ENCODE measurements at places on chromosomes 6 and 20.

DNA sequence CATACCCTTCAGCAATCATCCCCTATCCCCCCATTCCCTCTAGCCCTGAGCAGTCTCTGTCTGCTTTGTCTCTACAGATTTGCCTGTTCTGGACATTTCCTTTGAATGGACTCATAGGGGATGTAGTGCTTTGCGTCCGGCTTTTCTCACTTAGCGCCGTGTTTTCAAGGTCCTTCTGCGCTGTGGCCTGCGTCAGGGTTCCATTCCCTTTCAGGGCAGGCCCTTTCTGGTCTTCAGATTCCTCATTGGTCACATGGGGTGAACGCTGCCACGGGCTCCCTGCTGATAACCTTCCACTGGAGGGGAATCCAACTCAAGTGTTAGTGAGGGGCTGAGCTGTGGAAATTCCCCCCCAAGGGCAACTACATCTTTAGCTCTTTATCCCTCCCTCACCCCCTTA, 36.4 kb upstream of the APCDD1L start:
- no peak for DNase-seq

DNA sequence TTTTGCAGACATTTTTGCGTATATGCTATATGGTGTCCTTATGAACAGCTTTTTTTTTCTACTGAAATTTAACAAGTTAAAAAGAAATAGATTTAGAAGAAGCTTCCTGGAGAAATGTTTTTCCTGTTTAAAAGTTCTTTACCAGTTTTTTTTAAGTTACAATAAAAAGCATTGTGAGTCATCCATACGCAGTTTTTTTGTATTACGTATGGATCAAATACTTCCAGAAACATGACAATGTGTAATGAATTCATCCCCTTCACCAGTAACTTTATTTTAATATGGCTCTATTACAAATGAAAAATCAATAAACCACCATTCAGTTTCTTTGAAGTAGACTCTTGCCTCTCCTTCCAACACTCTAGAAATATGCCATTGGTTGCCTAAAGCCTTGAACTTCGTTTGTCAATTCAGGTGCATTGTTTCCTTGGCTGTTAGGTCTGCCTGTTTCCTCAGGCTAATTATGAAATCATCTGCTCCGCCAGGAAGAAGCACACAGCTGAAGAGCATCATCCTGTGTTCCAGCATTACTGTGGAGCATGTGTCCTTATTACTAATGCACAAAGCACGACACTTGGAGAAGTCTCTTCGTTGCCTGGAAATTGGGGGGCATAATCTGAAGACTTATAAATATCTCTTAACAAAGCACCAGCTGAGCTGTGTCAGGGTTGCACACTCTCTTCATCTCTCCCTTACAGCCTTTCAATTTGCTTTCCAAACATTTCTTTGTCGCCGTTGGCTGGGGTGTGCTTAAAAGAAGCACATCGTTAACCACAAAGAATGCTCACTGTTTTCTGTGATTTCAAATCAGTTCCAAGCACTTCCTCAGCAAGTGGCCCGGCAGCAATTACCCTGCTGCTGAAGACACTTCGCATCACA, 9.6 kb downstream of the MOXD1 start:
- peak; percentile 77 for DNase-seq

DNA sequence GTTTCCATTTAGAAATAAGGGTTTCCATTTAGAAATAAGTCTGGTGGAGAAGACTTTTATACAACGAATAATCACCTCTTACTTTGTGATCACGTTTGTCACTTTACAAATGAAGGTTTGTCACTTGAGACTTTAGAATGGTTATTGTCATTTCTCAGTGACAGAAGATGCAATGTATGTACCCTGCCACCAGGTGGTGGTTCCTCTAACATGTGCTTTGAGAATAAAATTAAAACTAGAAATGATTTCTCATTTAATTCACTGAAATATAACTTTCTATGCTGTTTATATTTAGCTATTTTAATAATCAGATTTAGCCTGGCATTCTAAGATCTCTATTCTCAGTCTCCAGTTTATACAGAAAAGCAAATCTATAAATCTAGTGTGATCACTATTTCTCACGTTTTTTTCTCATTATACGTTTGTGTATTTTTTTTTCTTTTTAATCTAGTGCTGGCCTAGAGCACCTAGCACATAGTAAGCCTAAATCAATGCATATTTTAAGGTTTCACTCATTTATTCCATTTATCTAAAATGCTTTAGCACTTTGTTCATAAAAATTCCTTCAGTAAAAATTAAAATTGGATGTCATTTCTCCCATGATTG, 57.4 kb upstream of the TFAP2D start:
- peak; percentile 4 for DNase-seq

- DNase-seq, result no peak
These were observed 20.1 kb downstream of the PHACTR3 start for GRCh38 chr20:59624401-59624800.

DNA sequence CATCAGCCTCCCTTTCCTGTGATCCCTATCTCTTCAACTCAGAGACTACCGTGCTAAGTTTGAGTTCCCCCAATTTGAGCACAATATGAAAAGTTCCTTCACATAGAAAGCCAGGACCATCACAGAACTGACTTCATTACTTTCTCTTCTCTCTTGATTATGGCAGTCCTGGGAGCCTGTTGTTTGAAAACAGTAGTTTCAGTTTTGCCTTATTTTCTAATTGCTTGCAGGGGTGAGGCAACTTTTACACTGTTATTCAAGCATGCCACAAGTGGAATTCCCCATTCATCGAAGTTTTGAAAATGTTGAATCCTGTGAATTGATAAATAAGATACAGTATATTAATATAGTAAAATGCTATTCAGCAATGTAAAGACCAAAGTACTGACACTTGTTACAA, 569.7 kb upstream of the MARCKS start:
- DNase-seq, result no peak

GRCh38 chr6:161480421-161481155, 206.7 kb upstream of the AGPAT4 start:
- no peak for DNase-seq

- DNase-seq, result peak; percentile 94
These were observed 36.4 kb downstream of the MYLK4 start for GRCh38 chr6:2714111-2714895.

- no peak for DNase-seq
These were observed 37.5 kb downstream of the SNAI1 start for GRCh38 chr20:50020288-50020687.

GRCh38 chr20:8661229-8661952, 407.5 kb upstream of the PLCB4 start:
- DNase-seq, result no peak

- DNase-seq, result no peak
These were observed 80.8 kb downstream of the AIG1 start for GRCh38 chr6:143141442-143141841.

- no peak for DNase-seq
These were observed 1.6 kb upstream of the LY86 start for GRCh38 chr6:6586671-6587526.

DNA sequence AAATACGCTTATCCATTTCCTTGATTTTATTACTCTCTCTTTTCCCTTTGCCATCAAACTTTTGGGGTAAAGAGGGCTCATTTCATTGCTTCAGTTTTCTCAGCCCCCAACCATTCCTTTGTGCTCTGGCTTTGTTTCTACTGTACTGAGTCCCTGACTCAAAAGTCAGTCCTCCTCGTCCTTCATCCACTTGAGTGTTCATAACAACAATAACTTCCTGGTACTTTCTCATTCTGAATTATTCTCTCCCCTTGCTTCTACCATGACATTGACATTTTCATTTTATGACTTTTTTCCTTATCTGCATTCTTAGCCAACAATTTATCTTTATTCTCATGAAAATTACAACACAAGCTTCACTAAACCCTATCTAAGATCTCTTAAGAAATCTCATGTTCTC, 911 bp downstream of the ENPP3 start:
- DNase-seq, result no peak

All from astrocyte of the spinal cord (primary cell).